Mammary microvascular endothelial cell (primary cell): ENCODE measurements at places on chromosomes 2 and 18. TPM values are rescaled to one million over a fixed set of nuclear protein-coding genes. Genes with fewer than 3 reads are reported as not detected.

The SIX3 gene
- total RNA-seq, result not detected in 2 replicates

The NAPG gene
- 25.1 and 29.0 TPM in 2 replicates for total RNA-seq

The DNAJC5G gene
- total RNA-seq, result not detected in 2 replicates

The CXCR1 gene
- not detected in 2 replicates for total RNA-seq

The DPP4 gene
- total RNA-seq, result 20.2 and 20.3 TPM in 2 replicates
